Heart right ventricle (tissue), 16 donors: ENCODE measurements at places on chromosomes 12 and 14.

- DNase-seq, result no peak
These were observed 17.7 kb upstream of the MDM2 start for GRCh38 chr12:68790081-68790951.

GRCh38 chr14:50045039-50045711 is 71.2 kb downstream of the VCPKMT start:
- DNase-seq, result peak; percentile 83

- peak; percentile 40 for DNase-seq
These were observed 44.0 kb downstream of the ARMH4 start for GRCh38 chr14:58107947-58108552.

- DNase-seq, result no peak
These were observed 115.0 kb downstream of the EMP1 start for GRCh38 chr12:13311551-13311950.

GRCh38 chr12:128970941-128971340 is 117.7 kb downstream of the GLT1D1 start:
- DNase-seq, result no peak
